AG09309 (cell line): ENCODE measurements at places on chromosomes 6 and 20.
A peak's percentile ranks its signal among the peaks of the same experiment; 100 is the strongest.

DNA sequence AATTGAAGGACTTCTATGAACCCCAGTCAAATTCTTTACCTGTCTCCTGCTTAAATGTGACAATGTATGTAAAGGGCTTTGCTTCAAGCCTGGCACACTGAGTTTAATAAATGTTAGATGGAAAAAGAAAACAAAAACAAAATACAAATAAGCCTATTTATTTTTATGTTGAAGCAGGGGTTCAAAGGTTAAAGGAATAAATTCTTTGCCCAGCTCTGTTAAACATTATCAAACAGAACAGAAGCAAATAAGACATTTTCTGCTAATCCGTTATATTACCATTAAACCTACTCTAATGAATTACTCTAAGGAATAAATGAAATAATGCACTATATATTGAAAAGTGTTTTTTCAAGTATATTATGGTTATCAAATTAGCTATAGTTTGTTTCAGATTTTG is 182.5 kb upstream of the CEP162 start:
- no peak for DNase-seq

DNA sequence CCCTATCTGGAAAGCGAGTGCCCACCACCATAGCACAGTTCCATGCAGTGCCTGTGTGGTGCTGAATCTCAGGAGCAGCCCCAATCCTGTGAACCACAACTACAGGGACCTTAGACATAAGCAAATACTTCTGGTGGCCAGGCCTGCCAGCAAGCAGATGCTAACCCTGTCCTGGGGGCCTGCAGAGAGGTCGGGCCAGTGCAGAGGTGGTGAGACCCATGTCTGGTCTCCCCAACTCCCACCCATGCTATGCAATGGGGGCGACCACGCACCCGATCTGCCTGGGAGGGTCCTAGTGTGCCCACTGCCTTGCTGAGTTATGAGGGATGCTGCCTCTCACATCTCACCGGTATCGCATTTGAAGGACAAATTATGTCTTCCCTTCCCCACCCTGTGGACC is 151.6 kb upstream of the ZNF337 start:
- no peak for DNase-seq

GRCh38 chr6:16184551-16184950 is 53.8 kb upstream of the GMPR start:
- DNase-seq: no peak

DNA sequence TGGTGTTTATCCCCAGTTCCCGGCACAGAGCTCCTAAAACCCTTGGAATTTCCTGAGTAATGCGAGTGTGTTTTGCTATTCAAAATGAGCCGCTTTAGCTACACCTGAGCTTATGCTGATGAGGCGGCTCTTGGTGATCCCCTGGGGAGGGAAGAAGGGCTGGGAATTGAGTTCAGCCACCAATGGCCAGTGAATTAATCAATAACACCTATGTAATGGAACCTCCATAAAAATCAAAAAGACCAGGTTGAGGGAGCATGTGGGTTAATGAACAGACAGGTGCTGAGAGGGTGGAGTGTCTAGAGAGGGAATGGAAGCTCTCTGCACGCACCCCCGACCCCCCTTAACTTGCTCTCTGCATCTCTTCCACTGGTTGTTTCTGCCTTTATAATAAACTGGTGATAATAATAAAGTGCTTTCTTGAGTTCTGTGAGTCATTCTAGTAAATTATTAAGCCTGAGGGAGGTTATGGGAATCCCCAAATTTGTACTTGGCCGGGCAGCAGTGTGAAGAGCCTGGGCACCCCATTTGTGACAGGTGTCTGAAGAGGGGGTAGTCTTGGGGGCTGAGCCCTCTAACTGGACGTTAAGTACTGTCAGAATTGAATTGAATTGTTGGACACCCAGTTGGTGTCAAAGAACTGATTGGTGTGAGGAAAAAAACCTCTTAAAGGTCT is 24.6 kb upstream of the SERPINB1 start:
- no peak for DNase-seq

GRCh38 chr6:149862922-149863697 is 1.0 kb downstream of the LRP11 start:
- DNase-seq: no peak

DNA sequence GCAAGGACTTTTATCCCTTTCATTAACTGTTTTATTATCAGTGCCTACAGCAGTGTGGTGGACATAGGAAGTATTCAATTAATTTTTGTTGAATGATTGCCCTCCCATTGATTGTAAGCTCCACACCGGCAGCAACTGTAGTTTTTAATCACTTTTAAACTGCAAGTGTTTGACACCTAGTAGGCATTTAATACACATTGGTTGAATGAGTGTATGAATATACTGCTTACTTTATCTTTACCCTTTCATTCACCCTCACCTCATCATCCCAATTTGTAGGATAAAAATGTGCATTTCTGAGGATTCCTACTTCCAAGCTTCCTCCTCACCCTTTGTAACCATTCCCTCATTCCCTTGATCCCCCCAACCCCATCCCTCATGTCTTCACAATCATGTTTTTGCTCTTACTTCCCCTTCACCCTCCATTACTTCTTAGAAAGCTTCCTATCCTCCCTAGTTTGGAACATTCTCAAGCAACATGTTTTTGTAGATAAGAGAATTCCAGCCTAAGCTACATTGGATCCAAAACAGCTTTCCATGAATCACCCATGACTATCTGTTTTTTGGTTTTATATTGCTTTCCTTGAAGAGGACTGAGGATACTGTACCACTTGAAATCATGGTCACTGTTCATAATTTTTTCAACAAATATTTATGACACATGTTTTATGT is 955 bp upstream of the SLC26A8 start:
- DNase-seq: peak; percentile 18

- DNase-seq: no peak
These were observed 29.1 kb upstream of the OR2J2 start for GRCh38 chr6:29141606-29142005.

DNA sequence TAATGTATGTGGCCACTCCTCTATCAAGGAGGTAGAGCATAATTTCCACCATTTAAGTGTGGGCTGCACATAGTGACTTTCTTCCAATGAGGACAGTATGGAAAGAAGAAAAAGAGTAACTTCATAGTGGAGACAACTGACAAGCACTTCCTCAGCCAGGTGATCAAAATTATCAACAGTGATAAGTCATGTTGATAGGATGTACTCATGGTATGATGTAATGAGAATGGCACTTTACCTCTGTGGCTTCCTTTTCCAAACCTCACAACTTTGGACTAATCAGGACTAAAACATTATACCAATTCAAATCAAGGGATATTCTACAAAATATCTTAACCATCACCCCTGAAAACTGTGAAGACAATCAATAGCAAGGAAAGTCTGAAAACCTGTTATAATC is 302.3 kb upstream of the CITED2 start:
- no peak for DNase-seq

GRCh38 chr6:1415416-1416063 is 26.2 kb downstream of the FOXF2 start:
- no peak for DNase-seq

DNA sequence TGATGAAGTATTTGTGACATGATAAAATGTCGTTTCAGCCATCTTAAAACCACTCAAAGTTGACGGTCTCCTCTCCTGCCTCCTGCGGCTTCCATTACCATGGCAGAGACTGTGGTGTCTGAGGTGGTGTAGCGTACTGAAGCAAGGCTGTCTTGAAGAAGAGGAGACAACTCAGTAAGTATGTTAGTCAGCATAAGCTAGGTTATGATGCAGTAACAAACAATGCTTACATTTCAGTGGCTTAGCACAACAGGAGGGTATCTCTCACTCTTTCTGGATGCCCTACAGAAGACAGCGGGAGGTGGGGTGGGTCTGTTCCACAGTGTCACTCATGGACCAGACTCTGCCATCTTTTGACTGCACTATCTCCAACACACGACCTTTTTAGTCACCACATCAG is 174.7 kb upstream of the AHI1 start:
- DNase-seq: no peak

DNA sequence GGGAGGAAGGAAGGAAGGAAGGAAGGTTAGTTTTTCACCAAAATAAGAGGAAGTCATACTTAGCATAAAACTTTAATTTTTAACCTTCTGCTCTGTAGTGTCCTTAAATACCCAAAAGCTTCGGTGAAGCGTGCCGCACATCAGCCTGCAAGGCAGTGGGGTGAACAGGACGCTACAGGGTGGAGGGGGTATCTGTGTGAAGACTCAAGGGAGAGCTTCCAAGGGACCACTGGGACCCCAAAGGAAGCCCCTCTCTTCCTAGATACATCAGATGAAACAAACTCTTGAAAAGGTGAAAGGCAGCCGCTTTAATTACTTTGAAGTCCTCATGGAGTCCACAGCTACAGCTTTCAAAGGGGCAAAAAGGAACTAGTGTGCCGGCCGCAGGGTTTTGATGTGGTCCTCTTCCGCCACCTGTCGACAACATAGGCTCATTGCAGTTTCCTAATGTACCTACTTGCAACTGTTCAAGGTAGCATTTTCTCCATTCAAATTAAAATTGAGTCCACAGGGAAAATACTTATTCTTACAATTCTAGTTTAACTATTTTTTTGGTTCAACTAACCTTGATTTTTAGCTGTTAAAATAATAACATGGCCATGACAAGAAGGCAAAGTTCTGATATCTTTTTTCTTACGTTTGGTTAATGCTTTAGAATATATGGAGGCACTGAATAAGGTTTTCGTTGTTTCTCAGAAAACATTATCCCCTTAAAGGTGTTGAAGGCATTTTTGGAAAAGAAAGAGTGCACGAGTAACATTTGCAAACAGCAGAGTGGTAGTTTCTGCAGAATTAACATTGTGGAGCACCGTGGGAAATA is 135.0 kb upstream of the RIPOR2 start:
- DNase-seq: peak; percentile 59

DNA sequence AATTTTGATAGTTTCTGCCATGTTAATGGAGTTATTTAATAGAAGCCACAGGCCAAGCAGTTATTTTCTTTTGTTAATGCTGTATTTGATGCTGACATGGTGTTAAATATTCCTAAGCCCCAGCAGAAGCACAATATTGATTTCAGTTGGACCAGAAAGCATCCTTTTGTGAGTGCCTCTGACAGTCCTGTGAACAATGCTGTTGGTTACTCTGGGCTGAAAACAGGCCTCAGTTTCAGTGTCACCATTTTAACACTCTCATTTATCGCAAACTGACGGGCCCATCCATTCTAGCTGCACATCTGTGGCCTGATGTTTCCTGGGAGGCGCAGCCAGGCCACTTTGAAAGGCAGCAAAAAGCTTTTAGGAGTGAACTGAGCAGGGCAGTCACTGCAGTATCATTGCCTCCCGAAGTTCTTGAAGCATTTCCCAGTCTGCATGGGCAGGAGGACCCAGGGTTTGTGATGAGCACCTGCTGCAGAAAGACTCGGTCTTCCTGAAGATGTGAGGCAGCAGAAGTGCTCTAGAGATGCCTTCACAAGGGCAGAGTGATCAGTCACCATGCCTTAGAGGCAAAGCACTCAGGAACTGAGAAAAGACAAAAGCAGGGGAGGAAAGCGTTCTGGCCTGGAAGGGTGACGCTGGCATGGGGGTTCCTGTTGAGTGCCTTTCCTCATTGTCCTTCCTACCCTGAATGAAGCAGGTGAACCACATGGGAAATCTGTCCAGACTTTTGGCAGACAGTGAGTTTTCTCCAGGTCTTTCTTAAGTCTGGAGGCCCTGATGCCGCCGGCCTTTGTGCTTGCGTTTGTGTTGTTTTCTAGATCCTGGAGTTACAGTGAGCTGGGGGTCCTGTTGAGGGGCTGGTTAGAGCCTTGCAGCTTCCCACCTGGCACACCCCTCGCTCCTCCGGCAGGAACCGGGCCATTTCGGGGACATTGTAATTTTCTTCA is 74.0 kb downstream of the ZDHHC14 start:
- DNase-seq: no peak
